ENCODE measurements at places on chromosomes 2 and 18.
A peak's percentile ranks its signal among the peaks of the same experiment; 100 is the strongest.

- no peak for DNase-seq
Measured at GRCh38 chr2:225310745-225311144, 88.8 kb upstream of the NYAP2 start.

- DNase-seq = no peak
Measured at GRCh38 chr18:76384114-76384790, 110.8 kb downstream of the ZNF516 start.

DNA sequence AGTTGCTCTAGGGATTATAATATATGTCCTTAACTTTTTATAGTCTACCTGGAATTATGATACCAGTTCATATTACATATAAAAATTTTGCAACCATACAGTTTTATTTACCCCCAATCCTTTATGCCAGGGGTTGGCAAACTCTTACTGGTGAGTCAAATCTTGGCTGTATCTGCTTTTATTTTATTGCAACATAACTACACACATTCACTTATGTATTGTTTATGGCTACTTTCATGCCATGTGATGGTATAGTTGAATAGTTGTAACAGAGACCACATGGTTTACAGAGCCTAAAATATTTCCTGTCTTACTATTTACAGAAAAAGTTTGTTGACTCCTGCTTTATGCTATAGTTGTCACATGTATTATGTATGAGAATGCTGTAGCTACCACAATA lies 25.8 kb upstream of the DLX2 start:
- DNase-seq = no peak

- no peak for DNase-seq
Measured at GRCh38 chr2:63364866-63365265, 223.4 kb downstream of the WDPCP start.

GRCh38 chr18:36051760-36052159 lies 15.6 kb downstream of the RPRD1A start:
- no peak for DNase-seq

DNA sequence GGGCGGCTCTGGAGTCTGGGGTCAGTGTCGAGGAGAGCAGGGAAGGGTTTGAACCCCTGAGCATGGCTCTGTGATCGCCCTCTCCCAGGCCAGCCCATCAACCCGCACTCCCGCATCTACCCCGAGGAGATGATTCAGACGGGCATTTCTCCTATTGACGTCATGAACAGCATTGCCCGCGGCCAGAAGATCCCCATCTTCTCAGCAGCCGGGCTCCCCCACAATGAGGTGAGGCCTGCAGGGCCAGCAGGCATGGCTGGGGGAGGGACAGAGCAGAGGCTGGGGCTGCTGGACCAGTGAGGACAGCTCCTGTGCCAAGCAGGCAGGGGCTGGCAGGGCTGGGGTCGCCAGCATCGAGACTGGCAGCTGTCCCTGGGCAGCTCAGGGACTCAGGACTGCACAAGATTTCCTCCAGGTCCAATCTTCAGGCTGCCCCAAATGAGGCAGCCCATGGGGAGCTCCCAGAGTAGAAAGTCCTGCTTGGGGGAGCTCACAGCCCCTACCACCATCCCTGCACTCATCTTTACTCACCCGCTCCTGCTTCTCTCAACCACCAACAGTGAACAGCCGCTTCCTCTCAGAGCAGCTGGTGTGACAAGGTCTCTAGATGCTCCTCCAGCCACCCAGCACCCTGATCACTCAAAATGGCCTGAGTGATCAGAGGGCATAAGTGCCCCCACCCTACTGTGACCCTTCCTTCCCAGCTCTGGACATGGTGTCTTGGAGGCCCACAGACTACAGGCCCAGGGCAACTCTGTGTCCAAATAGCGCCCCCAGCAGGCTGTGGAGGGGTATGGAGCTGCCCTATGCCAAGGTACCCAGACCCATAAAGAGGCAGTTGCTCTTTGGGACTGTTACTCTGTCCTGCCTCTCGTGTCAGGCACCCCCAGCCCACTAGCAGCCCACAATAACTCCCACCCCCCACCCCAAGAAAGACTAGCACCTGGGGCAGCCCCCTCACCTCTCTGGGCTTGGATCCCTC lies 18.3 kb upstream of the ANKRD53 start:
- no peak for DNase-seq

GRCh38 chr2:150607390-150607811 lies 119.9 kb upstream of the RND3 start:
- DNase-seq = no peak

DNA sequence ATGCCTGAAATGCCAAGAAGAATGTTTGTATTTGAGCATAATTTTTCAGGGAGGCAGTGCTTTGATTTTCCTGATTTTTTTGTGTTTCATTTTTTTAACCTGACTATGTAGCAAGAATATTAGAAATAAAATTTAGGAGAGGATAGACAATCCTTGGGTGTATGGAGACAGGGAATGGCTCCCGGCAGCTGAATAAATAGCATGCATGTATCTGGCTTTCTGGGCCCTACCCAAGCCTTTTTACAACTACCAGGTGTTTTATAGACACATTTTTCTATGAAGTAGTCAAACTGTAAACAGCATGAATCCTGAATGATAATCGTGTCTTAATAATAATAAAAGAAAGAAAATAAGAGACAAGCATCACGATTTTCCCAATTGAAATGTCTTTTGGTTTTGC lies 52.4 kb downstream of the WIPF1 start:
- DNase-seq = no peak

DNA sequence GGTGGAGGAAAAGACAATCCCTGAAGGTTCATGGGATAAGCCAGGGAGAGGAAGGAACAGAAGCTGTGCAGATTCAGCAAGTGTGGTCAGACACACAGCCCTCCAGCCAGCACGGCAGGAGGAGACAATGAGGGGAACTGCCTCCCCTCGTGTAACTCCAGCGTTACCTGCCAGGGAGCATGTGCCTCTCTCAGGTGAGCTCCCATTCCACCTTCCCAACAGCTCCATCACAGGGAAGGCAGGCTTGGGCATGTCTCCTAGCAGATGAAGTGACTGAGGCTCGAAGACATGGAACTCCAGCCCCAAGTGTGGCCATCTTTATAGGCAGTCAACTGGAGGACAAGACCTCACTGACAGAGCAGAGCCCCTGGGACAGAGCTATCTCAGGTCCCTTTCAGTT lies 47.4 kb downstream of the ZBTB7C start:
- no peak for DNase-seq

- no peak for DNase-seq
Measured at GRCh38 chr2:218479595-218479994, 60.7 kb downstream of the VIL1 start.

DNA sequence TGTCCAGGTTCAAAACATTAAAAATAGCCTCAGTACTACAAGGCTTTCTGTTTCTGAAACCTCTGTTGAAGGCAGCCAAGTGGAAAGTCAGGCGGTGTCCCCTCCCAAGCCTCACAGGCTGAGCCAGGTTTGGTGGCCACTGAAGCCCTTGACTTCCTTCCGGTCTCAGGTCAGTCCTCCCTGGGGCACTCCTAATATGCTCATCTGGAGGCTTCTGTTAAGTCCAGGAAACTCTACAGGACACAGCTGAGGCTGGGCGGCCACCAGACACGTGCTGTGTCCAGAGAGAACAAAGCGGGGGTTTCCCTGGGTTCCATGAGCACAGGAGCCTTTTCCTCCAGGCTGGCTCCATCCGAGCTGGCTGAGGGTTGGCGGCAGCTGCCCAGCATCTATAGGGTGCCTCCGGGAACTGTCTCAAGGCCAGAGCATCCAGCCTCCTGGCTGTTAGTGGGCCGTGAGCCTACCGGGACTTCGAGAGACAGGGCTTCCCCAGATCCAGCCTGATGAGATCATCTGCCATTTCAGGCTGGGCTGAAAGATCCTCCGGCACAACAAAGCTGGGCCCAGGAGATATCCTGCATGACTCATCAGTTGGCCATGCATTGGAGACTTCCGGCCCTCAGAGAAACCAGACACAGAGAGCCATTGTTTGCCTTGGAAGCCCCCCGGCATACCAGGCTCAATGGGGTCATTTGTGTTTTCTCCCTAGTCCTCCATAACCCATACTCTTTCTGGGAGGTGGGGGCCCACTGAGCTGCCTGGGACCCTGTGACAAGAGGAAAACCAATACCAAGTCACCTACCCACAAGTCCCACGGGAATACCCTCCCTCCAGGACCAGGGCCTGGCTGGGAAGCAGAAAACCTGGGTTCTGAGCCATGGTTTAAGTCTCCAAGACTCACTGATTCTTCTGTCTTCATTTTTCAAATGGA lies 71.7 kb downstream of the HS1BP3 start:
- peak; percentile 85 for DNase-seq

DNA sequence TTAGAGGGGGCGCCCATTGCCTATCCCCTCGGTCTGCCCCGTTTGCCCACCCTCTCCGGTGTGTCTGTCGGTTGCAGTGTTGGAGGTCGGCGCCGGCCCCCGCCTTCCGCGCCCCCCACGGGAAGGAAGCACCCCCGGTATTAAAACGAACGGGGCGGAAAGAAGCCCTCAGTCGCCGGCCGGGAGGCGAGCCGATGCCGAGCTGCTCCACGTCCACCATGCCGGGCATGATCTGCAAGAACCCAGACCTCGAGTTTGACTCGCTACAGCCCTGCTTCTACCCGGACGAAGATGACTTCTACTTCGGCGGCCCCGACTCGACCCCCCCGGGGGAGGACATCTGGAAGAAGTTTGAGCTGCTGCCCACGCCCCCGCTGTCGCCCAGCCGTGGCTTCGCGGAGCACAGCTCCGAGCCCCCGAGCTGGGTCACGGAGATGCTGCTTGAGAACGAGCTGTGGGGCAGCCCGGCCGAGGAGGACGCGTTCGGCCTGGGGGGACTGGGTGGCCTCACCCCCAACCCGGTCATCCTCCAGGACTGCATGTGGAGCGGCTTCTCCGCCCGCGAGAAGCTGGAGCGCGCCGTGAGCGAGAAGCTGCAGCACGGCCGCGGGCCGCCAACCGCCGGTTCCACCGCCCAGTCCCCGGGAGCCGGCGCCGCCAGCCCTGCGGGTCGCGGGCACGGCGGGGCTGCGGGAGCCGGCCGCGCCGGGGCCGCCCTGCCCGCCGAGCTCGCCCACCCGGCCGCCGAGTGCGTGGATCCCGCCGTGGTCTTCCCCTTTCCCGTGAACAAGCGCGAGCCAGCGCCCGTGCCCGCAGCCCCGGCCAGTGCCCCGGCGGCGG lies 1.7 kb downstream of the MYCN start:
- no peak for DNase-seq

GRCh38 chr2:155815275-155815674 lies 517.2 kb downstream of the NR4A2 start:
- DNase-seq = no peak

DNA sequence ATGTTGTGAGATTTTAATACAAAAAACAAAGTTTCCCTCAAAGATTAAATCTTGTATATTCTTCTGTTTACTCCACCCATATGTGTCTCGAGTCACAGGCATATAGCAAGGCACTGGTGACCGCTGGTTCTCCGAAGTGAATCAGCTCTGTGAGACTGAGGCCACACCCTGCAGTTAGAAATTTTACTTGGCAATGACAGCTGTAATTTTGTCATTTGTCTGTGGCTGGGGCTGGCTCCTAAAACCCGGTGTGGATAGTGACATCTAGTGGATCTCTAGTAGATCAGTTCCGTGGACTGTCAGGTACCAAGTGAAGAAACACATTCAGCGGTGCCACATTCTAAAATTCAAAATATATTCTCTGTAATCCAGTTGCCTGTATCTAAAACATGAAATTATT lies 278.0 kb downstream of the NEDD4L start:
- peak; percentile 50 for DNase-seq

GRCh38 chr2:215141706-215142105 lies 3.3 kb upstream of the ABCA12 start:
- no peak for DNase-seq

DNA sequence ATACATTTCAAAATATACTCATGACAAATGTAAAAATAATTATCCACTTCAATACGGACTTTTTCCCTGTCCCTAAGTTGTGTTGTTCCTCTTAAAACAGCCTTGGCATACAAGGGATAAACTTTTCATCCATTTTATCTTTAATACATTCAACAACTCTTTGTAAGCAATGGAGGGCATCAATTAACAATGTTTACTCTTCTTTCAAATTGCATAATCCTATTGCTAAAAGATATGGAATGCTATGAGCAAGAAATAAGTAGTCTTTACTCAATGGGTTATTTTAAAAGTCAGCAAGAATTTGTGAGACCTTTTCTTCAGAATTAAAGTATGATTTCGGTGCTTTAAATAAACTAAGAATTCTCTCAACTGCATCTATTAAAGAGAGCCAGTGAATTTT lies 41.9 kb downstream of the SCN9A start:
- DNase-seq = no peak

DNA sequence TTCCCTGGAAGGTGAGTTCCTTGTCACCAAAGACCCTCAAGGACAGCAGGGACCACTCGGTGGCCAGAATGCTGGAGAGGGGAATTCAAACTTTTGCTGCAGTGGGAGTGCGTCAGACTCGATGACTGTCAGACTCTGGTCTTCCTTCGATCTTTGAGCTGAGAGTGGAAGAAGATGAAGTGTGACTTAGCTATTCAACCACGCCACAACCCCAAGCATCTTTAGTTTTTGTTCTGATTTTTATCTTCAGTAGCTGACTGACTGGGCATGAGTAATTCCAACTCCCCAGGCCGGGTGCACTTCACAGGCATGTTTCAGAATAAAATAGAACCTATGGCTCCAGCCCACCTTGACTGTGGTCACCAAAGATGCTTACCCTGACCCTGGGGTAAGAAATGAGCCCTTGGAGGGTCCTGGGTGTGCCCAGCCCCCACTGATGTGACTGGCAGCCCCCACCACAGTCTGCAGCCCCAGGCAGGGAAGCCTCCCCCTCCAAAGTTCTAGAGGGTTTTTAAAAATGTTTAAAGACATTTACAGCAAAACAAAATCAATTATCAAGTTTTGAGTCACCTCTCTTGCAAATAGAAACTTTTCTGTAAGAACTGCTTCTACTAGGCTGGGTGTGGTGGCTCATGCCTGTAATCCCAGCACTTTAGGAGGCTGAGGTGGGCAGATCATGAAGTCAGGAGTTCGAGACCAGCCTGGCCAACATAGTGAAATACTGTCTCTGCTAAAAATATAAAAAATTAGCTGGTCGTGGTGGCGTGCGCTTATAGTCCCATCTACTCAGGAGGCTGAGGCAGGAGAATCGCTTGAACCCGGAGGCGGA lies 24.9 kb upstream of the YWHAQ start:
- DNase-seq = peak; percentile 56

GRCh38 chr2:218296847-218297246 lies 4.5 kb upstream of the TMBIM1 start:
- no peak for DNase-seq

GRCh38 chr18:8942909-8943545 lies 159.5 kb upstream of the NDUFV2 start:
- DNase-seq = no peak

GRCh38 chr2:102094917-102095316 lies 47.6 kb upstream of the IL1R1 start:
- peak; percentile 88 for DNase-seq

DNA sequence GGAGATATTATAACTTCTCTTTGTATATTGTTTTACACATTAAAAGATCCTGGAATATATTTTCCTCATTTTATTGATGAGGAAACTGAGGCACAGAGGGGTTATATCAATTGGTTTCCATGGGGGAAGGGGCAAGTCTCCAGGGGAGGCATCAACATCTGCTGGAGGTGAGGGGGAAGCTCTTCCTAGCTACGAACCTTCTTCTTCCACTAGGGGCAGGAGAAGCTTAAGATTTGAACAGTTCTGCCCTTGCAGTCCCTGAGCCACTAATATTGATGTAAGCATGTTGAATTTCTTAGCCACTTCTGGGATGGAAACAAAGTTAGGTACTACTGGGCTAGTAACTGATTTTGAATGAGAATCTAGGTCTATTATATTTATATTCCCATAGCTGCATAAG lies 140.1 kb upstream of the AQP4 start:
- DNase-seq = no peak
